A549 treated with Mapracorat at 1 μM for 4 hours (cell line): ENCODE measurements at places on chromosomes 3 and 15. TPM values are rescaled to one million over a fixed set of nuclear protein-coding genes. Genes with fewer than 3 reads are reported as not detected.

Gene WDR73
- total RNA-seq: 34.8 to 43.3 TPM (median 36.4 TPM) in 5 replicates

Gene CRYGS
- 0.80 to 0.95 TPM (median 0.83 TPM) in 5 replicates for total RNA-seq

Gene TRIM69
- 4.2 to 6.8 TPM (median 5.1 TPM) in 5 replicates for total RNA-seq

Gene CEMIP
- 0.82 to 2.0 TPM (median 1.2 TPM) in 5 replicates for total RNA-seq

Gene FBXO40
- total RNA-seq: not detected in 5 replicates

Gene U2SURP
- 72.8 to 105 TPM (median 85.4 TPM) in 5 replicates for total RNA-seq

Gene SLC12A1
- not detected in 5 replicates for total RNA-seq

Gene UROC1
- not detected in 5 replicates for total RNA-seq

Gene ZNF609
- 15.7 to 23.9 TPM (median 21.6 TPM) in 5 replicates for total RNA-seq

Gene CHRNA5
- 28.6 to 35.1 TPM (median 32.2 TPM) in 5 replicates for total RNA-seq

Gene KLHDC8B
- 4.4 to 7.0 TPM (median 5.7 TPM) in 5 replicates for total RNA-seq

Gene ZBBX
- total RNA-seq: not detected in 5 replicates

Gene MUC4
- total RNA-seq: 0.05 to 0.07 TPM in 2 of 5 replicates, not detected in the others

Gene IFRD2
- total RNA-seq: 73.8 to 101 TPM (median 96.0 TPM) in 5 replicates

Gene MYEF2
- 14.1 to 19.7 TPM (median 18.1 TPM) in 5 replicates for total RNA-seq

Gene FANCD2
- total RNA-seq: 17.2 to 20.1 TPM (median 18.7 TPM) in 5 replicates

Gene PTX3
- 0.70 to 1.4 TPM (median 1.0 TPM) in 5 replicates for total RNA-seq

Gene SI
- total RNA-seq: not detected in 5 replicates

Gene C3orf49
- not detected in 5 replicates for total RNA-seq

Gene LPP
- 6.6 to 12.5 TPM (median 9.4 TPM) in 5 replicates for total RNA-seq

Gene RETNLB
- total RNA-seq: not detected in 5 replicates

Gene XCR1
- not detected in 5 replicates for total RNA-seq

Gene AMOTL2
- total RNA-seq: 44.9 to 52.4 TPM (median 49.4 TPM) in 5 replicates

Gene CLDN16
- total RNA-seq: 0.16 TPM in 1 of 5 replicates, not detected in the others

Gene ECE2
- not detected in 5 replicates for total RNA-seq

Gene CPOX
- 16.5 to 23.9 TPM (median 21.0 TPM) in 5 replicates for total RNA-seq

Gene TEX55
- total RNA-seq: not detected in 5 replicates

Gene CFAP20DC
- 1.6 to 2.5 TPM (median 2.1 TPM) in 5 replicates for total RNA-seq

Gene SLC12A6
- total RNA-seq: 4.3 to 6.5 TPM (median 6.3 TPM) in 5 replicates

Gene CCR1
- total RNA-seq: not detected in 5 replicates

Gene CCDC39
- not detected in 5 replicates for total RNA-seq

Gene TMEM212
- total RNA-seq: not detected in 5 replicates

Gene GHSR
- not detected in 5 replicates for total RNA-seq

Gene PLSCR4
- 5.3 to 9.0 TPM (median 7.3 TPM) in 5 replicates for total RNA-seq

Gene GPR27
- 2.2 to 3.9 TPM (median 3.1 TPM) in 5 replicates for total RNA-seq

Gene ENTPD3
- total RNA-seq: 0.05 TPM in 1 of 5 replicates, not detected in the others

Gene FAM81A
- 9.5 to 15.5 TPM (median 11.5 TPM) in 5 replicates for total RNA-seq

Gene BUB1B
- 24.0 to 29.7 TPM (median 27.8 TPM) in 5 replicates for total RNA-seq

Gene LYZL4
- not detected in 5 replicates for total RNA-seq

Gene ACOX2
- 5.9 to 9.8 TPM (median 7.6 TPM) in 5 replicates for total RNA-seq

Gene BCHE
- total RNA-seq: 0.52 to 1.1 TPM (median 0.86 TPM) in 5 replicates

Gene CAMP
- not detected in 5 replicates for total RNA-seq

Gene ZNF660
- not detected in 5 replicates for total RNA-seq

Gene SPINT1
- total RNA-seq: 0.59 to 1.2 TPM (median 0.91 TPM) in 5 replicates

Gene LRTM1
- total RNA-seq: not detected in 5 replicates

Gene GOLGA6A
- total RNA-seq: 0.07 to 0.26 TPM (median 0.10 TPM) in 5 replicates

Gene GOLGA6L7
- not detected in 5 replicates for total RNA-seq

Gene UPK1B
- total RNA-seq: 10.7 to 14.6 TPM (median 12.3 TPM) in 5 replicates

Gene RAB8B
- 8.8 to 15.3 TPM (median 12.7 TPM) in 5 replicates for total RNA-seq

Gene C3orf22
- total RNA-seq: not detected in 5 replicates

Gene CELF6
- 0.10 to 0.25 TPM (median 0.17 TPM) in 4 of 5 replicates, not detected in the other for total RNA-seq

Gene GPR62
- not detected in 5 replicates for total RNA-seq

Gene SST
- total RNA-seq: not detected in 5 replicates
